Sigmoid colon (tissue), 7 donors: ENCODE measurements at places on chromosomes 5 and 9. TPM values are rescaled to one million over a fixed set of nuclear protein-coding genes. Genes with fewer than 3 reads are reported as not detected.

SCAI gene
- 9.3 TPM for total RNA-seq

STC2 gene
- 40.7 TPM for total RNA-seq

TPPP gene
- 8.1 TPM for total RNA-seq

PCSK1 gene
- total RNA-seq = 0.68 TPM

MARCOL gene
- total RNA-seq = 1.8 TPM
